ENCODE measurements at places on chromosomes 2 and 18. TPM values are rescaled to one million over a fixed set of nuclear protein-coding genes. Genes with fewer than 3 reads are reported as not detected.

The ARHGAP25 gene
- polyA plus RNA-seq = 4.4 TPM

DNA sequence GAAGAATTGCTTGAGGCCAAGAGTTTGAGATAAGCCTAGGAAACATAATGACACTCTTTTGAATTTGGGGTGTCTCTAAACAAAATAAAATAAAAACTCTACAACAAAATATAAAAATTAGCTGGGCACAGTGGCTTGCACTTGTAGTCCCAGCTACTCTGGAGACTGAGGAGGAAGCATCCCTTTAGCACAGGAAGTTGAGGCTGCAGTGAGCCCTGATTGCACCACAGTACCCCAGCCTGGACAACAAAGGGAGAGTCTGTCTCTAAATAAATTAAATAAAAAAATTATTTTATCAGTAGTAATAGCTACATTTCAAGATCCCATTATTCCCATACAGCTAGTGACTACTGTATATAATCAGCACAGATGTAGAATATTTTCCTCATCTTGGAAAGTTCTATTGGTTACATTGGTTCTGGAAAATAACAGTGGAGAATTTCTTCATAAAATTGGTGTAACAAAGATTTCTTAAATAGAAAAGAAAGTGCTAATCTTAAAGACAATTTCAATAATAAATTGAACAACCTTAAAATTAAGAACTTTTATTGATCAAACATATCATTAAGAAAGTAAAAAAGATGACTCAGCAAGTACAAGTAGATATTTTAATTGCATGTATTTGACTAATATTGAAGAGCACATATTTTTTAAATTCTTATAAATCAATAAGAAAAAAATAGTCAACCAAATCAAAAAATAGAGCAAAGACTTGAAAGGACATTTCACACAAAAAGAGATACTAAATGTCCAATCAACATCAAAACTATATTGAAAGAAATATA is 90.4 kb upstream of the KYNU start:
- no peak for DNase-seq

DNA sequence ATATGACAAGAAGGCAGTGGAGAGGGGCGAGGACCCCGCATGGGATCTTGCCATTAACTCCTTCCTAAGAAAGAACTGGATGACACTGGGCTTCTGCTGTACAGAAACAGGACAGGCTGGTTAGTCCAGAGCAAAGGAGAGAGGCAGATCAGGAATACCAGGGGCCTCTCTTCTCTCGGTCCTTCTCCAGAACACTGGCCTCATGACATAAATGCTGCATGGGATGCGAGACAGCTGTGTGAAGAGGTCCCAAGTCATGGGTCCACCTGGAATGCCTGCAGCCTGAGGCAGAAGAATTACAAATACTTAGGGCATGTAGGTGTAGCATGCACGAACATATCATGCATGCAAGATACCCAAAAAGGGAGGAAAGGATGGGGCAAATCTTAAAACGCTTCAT is 9.1 kb downstream of the MBOAT2 start:
- no peak for DNase-seq

The CNTNAP5 gene
- polyA plus RNA-seq = 0.01 TPM

- DNase-seq = no peak
Measured at GRCh38 chr2:100935372-100935752, 66.7 kb upstream of the RPL31 start.

The RESP18 gene
- not detected for polyA plus RNA-seq

The PDE11A gene
- 0.11 TPM for polyA plus RNA-seq

The EHD3 gene
- 8.5 TPM for polyA plus RNA-seq

DNA sequence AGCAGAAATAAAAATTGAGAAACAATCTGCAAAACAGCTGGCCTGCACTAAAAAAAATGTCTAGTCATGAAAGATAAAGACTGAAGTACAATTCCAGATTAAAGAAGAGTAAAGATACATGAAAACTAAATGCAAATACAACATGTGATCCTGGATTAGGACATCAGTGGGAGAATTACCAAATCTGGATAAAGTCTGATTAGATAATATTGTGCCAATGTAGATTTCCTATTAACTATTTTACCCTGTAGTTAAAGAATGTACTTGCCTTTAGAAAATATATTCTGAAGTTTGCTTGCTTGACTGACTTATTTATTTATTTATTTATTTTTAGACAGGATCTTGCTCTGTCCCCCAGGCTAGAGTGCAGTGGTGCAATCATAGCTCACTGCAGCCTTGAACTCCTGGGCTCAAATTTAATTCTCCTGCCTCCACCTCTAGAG is 58.7 kb downstream of the ASXL2 start:
- DNase-seq = no peak

DNA sequence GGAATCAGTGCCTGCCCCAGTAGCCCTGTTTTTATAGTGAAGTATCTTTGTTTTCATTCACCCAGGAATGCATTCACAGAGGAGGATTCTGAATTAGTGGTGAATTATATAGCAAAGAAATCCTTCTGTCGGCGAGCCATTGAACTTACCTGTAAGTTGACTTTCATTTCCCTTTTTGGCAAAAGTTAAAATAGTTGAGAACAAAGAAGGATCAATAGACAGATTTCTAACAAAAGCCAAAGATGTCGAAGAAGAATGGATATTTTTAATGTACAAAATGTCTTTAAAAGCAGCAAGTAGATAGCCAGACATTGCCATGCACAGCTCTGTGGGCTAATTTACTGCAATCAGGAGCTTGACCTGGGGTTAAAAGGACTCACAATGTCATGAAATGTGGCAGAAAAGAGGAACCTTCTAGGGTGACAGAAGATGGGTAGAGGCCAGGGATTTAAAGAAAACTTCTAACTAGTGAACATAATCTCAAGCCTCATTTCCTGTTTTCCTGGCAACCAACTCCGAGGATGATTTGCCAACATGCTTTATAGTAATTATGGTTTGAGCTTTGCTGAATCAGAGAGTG is 53.8 kb upstream of the TMEM87B start:
- no peak for DNase-seq

DNA sequence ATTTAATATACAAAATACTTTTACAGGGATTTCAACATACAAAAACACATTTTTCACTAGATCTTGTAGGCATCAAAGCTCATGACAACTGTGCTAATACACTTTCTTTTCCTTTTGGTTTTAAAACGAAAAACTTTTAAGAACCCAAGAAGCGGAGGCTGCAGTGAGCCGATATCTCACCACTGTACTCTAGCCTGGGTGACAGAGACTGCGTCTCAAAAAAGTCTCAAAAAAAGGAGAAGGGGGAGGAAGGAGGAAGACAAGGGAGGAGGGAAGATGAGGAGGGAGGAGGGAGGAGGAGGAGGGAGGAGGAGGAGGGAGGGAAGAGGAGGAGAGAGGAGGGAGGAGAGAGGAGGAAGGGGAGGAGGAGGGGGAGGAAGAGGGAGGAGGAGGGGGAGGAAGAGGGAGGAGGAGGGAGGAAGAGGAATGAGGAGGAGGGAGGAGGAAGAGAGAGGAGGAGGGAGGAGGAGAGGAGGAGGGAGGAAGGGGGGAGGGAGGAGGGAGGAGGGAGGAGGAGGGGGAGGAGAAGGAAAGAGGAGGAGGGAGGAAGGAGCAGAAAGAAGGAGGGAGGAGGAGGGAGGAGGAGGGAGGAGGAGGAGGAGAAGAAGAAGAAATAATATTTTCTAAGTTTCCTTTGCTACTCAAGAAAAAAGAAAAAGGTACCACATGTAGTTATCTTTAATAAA is 13.8 kb downstream of the ROCK2 start:
- no peak for DNase-seq

The ASPRV1 gene
- 1.9 TPM for polyA plus RNA-seq

The COL6A3 gene
- polyA plus RNA-seq = 412 TPM

DNA sequence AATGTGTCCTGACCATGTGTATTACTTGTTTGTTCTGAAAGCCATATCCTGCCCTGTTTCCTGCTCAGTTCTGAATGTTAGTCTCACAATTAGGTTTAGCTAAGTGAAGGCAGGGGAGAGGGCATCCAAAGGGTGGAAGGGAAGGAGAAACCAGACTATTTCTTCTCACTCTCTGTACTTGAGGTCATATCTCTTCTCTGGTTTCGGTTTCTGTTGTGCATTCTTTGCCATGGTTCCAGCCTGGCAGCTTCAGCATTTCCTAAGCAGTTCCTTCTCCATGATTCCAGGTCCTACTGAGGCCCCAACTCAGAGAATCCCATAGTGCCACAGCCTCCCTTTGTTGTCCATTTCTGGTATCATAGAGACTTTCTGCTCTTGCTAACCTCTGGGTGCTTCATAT is 40.3 kb upstream of the HNMT start:
- no peak for DNase-seq

DNA sequence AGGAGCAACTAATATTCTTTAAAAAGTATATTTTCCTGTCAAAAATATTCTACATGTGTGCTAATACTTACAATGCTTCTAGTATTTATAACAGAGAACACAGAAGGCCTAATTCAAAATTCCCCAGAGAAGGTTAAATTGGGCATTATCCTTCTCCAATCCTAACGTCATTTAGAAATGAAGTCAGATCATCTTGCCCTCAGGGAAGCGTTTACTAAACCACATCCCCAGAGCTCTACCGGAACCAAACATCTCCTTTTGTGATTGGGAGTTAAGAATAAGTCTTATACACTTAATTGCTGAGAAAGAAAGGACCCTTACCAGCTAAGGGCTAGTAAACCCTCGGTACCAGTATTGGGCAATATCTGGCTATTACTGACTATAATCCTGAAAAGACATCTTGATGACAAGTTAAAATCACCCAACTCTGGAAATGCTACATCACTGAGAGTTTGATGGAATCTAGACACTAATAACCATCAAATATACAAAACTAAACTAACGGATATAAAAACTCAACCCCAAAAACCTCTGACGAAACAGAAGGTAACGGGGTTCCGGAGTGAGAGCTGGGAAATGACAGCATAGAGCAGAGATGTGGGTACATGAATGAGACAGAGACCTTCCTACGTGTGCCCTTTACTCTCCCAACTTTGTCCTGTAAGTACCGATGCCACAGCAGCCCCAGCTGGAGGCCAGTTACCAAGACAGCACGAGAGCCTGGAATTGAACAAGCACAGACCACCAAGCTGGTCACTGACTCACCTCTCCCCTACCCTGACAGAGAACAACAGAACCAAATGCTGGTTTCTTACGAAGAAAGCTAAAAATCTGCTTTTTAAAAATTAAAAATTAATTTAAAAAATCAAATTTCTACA is 35.0 kb downstream of the WDSUB1 start:
- no peak for DNase-seq

The MOGAT1 gene
- not detected for polyA plus RNA-seq

DNA sequence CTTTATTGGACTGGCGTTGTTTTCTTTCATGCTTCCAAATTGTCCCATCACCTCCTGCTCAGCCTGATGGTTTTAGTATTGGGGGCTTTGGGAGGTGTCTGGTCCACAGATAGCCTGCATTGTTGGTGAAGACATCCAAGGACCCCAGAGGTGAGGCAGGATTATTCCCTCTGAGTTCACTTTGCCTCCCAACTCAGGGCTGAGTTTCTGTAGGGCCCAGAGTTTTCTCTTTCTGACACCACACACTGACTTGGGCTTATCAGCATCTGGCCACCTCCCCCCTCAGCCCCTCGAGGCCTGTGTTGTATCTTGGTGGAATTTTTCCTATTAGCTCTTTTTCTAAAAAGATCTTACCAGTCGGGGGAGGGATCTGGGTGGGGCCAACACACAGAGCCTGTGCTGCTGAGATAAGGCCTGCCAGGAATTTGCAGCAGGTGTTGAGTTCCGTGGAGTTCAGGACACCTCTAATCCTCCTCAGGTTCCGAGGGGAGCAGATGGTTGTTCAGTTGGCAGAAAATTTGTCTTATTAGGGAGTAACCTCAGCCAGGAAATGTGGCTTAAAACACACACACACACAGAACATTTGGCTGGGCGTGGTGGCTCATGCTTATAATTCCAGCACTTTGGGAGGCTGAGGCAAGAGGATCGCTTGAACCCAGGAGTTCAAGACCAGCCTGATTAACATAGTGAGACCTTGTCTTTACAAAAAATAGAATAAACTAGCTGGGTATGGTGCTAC is 7.3 kb downstream of the EMILIN2 start:
- no peak for DNase-seq

The TMEM198 gene
- polyA plus RNA-seq = 6.0 TPM

The CYTIP gene
- polyA plus RNA-seq = 3.5 TPM

The PTPN4 gene
- 4.8 TPM for polyA plus RNA-seq

DNA sequence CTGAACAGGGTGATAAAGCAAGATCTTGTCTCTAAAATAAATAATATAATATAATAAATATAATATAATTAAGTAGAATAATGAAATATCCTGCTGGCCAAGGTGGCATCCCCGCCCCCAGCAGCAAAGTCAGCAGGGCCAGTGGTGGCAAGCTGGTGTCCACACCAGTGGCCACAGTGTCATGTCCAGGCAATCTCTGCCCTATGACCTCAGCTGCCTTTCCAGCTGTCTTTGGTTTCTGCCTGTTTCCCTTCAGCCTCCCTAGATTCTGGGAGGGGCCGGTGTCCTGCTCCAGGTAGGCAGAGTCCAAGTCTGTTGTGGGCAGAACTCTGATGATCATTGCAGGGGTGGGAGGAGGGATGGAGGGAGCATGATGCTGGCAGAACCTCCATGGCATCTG is 16.2 kb upstream of the STEAP3 start:
- no peak for DNase-seq

GRCh38 chr2:127771756-127772155 is 39.2 kb downstream of the WDR33 start:
- DNase-seq = no peak

GRCh38 chr2:229087843-229088516 is 183.1 kb downstream of the PID1 start:
- no peak for DNase-seq

The POTEE gene
- not detected for polyA plus RNA-seq

The MIB1 gene
- 14.0 TPM for polyA plus RNA-seq

GRCh38 chr2:219289537-219290361 is 10.6 kb downstream of the DNAJB2 start:
- DNase-seq = peak; percentile 78

DNA sequence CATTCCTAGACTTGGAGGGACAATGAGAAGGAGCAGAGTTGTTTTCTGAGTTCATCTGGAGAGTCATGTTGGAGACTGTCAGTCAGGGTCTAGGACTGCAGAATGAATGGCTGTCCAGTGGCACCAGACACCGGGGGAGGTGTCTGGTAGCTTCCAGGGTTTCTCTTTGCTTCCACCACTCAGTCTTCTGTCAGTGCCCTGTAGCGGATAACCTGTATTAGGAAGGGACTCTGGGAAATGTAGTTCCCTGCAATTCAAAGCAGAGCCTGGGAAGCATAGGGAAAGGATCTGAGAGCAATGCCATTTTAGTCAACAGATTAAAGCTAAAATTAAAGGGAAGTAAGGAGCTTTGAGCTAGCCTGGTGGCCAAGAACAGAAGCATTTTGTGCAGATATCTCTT is 257.9 kb downstream of the THSD7B start:
- no peak for DNase-seq

DNA sequence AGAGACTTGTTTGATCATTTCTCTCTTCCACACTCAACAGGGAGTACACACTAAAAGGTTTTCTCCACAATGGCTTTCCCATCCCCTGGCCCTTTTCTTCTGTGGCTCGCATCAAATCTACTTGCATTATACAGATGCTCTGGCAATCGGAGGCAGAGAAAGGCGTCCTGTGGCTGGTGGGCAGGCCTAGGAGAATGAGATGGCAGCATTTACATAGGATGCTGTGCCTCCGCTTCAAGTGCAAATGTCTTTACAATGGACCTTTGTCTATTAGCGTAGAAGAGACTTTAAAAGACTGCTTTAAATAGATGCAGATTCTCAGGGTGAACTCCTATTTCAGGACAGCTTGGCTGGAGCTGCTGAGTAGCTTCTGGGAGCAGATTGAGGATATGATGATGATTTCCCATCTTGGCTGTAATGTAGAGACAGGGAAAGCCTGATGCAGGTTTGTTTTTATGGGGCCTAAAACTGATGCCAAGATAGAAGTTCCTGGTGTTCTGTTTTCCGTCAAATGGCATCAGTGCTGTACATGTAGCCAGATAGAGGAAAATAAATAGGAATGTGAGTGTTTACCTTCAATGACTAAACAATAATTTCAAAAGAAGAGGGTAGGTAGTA is 423.4 kb downstream of the RND3 start:
- DNase-seq = no peak
